ENCODE measurements at places on chromosomes 7 and 10.

DNA sequence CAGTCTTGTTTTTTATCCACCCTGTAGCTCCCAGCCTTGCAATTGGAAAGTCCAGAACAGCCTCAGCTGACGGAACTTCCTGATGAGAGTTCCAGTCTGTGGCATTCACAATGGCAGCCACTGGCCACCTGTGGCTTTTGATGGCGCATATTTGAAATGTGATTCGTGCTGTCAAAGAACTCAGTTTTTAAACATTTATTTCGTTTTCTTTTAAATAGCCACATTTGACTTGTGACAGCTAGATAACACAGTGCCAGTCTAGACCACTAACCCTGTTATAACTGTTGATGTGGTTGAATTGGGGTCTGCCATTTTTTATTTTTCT, 97.3 kb downstream of the INPP5A start:
- DNase-seq = no peak

GRCh38 chr10:75111365-75111906, at the start of gene SAMD8:
SAMD8 (plus strand) TSS chr10:75111656; CDS start chr10:75150529, 38,873 bp downstream.
- peak; percentile 99 for DNase-seq

DNA sequence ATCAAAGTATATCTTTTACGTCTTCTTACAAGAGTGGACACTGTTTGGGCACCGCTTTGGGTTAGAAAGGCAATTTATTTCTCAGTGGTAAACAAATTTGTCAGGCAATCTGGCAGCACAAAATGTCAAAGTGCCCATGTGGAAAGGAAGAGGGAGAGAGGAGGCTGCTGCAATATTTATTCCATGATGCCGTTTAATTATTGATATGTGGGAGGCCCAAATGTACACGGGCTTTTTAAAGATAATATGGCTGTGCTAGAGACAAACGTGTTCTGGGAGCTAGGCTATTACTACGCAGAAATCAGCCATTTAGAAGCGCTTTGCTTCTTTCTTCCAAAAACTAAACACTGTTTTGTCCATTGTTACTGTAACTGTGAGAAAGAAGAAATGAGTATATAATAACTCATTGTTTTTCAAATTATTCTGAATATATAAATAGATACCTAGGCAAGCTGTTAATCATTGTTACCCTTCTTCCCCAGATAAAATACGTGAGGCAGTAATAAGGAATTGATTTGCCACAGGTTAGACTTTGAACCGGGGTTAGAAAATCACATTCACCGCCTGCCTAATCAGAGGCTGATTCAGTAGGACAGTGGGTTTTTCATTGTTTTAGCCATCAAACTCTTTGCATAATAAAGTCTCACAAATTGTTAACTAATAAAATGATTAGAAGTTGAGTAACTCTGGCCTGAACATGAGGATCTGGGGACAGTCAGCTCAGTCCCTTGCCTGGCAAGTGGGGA, 116.5 kb upstream of the FRMD4A start:
- DNase-seq = no peak

DNA sequence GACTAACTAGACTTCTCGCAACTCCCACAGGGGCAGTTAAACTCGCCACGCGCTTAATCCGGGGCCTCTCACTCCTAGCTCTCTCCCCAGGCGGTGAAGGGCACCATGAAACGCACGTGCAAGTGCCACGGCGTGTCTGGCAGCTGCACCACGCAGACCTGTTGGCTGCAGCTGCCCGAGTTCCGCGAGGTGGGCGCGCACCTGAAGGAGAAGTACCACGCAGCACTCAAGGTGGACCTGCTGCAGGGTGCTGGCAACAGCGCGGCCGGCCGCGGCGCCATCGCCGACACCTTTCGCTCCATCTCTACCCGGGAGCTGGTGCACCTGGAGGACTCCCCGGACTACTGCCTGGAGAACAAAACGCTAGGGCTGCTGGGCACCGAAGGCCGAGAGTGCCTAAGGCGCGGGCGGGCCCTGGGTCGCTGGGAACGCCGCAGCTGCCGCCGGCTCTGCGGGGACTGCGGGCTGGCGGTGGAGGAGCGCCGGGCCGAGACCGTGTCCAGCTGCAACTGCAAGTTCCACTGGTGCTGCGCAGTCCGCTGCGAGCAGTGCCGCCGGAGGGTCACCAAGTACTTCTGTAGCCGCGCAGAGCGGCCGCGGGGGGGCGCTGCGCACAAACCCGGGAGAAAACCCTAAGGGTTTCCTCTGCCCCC, 19.5 kb downstream of the WNT8B start:
- DNase-seq = peak; percentile 88

DNA sequence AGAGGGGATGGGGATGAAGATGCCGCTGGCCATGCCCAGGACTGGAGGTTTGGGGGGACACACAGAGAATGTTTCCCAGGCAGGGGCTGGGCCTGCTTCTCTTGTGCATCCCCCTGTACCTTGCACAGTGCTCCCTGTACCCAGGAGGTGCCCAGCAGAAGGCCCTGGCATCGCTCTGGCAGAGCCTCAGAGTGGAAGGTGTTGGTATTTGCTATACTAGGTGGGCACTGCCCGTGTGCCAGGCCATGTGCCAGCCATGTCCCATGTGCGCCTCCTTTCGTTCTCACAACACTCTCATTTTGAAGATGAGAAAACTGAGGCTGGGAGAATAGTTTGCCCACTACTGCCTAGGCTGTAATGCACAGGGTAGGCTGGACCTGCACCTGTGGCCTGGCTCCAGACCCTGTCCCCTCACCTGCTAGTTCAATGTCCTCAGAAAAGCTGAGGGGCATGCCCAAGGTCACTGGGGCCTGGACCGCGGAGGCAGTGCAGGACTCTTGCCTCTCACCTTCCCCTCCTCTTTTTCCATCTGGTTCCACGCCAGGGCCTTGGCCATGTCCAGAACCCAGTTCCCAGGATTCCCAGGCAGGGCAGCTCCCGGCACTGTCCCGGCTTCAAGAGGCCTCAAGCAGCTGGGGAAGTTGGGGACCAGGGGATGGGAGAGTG, 64.7 kb downstream of the GOLGA7B start:
- DNase-seq = no peak

GRCh38 chr7:139861803-139862202, 32.7 kb downstream of the TBXAS1 start:
- DNase-seq = no peak

GRCh38 chr10:118107040-118107439, 60.3 kb upstream of the RAB11FIP2 start:
- DNase-seq = no peak

DNA sequence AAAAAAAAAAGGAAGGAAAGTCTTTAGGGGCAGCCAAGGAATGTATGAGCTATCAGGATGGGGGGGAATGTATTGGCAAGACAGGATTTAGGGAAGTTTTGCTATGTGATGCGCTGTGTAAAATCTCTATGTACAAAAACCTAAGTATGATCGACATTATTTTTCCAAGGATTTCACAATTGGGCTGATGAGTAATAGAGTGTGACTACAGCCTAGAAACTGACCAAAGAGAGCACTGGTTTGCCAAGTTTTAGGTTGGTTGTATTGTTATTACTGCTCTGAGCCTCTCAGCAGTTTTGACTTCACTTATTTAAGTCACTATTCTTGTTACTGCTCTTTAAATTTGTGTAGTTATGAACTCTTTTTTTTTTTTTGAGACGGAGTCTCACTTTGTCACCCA, 107.3 kb downstream of the NRCAM start:
- DNase-seq = no peak

DNA sequence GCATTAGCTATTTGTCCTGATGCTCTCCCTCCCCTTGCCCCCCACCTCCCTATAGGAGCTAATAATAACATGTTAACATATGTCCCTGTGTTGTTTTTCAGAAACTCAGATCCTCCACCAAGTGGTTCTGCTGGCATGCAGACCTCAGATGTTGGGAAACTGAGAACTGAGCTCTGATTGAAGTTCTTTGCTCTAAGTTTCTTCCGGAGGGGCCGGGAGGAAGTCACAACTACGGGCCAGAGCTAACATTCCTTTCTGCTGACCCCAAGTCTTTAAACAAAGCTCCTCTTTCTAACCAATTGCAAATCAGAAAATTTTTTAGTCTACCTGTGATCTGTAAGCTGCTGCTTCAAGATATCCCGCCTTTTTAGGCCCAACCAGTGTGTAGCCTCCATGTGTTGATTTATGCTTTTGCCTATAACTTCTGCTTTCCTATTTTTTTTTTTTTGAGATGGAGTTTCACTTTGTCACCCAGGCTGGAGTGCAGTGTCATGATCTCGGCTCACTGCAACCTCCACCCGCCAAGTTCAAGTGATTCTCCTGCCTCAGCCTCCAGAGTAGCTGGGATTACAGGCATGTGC, 66.6 kb downstream of the LYZL1 start:
- no peak for DNase-seq

- peak; percentile 7 for DNase-seq
Measured at GRCh38 chr10:70126700-70127395, 5.8 kb downstream of the AIFM2 start.

GRCh38 chr10:109343293-109343692, 580.0 kb downstream of the XPNPEP1 start:
- DNase-seq = no peak

DNA sequence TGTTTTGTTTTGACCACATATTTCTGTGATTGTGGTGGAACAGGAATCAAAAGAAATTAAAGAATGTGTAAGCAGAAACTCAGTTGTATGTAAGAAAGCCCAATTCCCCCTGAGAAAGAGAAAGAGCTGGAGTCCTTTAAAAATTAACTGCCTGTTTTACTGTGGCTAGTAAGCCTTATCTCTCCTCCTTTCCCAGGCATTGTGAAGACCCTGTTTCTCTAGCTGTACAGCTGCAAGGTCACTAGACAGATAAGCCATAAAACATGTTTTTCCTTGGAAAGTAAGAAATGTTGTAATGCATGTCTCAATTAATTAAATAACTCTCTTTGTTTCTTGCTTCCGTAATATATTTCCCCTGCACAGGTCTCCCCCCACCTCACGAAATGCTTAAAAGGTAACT, 53.5 kb downstream of the OR13A1 start:
- no peak for DNase-seq

DNA sequence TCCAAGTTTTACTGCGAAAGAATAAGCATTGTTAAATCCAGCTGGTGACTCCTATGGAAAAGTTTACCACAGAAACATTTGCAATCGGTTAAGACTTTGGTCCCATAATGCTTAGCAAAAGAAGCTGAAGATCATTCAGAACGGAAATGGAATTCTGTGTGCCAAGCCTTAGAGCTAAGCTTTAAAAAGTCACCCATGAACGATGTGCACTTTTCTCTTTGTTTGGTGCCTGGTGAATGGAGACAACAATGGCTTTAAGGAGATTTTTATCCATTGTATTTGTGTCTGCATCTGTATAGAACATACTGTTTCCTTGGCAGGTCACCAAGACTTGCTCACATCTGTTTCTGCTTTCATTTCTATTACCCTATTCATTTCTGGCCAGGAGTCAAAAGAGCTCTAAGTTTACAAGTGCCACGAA, 26.3 kb upstream of the COL1A2 start:
- no peak for DNase-seq

DNA sequence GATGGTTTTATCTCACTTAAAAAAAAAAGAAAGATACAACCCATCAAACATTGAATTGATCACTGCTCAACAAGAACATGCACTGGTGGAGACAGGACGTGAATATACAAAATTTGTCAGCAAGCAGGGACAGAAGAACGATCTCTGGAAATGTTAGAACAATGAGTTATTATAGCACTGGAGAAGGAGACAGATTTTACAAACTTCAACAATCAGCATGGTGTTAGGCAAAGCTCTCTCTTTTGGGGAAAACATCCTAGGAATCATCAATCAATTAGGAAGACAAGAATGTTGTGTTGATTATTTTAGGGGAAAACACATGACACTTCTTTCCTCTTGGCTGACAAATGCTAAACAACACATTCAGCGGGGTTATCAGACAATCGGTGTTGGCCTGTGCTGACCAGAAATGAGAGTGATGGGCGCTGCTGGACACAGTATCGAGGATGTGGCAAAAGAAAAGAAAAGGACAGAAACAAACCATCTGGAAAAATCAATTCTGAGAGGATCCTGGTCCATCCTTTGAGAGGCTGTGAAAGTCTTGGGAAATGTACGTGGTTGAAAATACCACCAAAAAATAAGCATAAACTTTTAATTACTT, 103.9 kb downstream of the RAPGEF5 start:
- DNase-seq = no peak

DNA sequence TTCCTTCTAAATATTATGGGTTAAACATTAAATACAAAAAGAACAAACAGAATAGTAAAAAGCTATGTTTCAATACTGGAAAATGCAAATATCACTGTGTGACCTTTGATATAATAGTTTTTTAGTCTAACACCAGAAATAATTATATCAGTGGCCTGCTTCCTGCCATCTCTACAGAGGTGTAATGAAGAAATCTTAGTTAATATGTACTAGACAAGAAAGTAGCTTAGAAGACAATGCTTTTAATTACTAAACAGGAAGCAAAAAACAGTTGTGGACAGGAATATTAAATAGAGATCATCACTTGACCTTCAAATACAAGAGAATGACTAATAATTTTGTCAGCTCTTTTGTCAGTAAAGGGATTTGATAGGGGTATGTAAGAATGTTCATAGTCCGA, 47.4 kb upstream of the LRRN3 start:
- DNase-seq = no peak

- no peak for DNase-seq
Measured at GRCh38 chr10:57338823-57339558, 928.7 kb downstream of the IPMK start.

- no peak for DNase-seq
Measured at GRCh38 chr7:112172870-112173567, 33.2 kb downstream of the DOCK4 start.

DNA sequence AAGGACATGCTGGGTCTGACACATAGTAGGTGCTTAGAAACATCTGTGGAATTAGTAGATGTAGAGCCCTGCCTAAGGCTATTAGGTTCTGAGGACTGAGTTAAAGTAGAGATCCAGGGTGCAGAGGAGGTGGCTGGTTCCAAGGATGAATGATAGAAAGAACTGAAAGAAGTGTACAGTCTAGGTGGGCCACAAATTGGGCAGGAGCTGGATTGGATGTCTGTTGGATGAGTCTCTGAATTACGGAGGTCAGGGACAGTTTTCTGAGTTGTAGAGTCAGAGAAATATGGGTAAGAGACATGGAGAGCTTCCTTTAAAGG, 2.0 kb upstream of the SAMD8 start:
- no peak for DNase-seq

DNA sequence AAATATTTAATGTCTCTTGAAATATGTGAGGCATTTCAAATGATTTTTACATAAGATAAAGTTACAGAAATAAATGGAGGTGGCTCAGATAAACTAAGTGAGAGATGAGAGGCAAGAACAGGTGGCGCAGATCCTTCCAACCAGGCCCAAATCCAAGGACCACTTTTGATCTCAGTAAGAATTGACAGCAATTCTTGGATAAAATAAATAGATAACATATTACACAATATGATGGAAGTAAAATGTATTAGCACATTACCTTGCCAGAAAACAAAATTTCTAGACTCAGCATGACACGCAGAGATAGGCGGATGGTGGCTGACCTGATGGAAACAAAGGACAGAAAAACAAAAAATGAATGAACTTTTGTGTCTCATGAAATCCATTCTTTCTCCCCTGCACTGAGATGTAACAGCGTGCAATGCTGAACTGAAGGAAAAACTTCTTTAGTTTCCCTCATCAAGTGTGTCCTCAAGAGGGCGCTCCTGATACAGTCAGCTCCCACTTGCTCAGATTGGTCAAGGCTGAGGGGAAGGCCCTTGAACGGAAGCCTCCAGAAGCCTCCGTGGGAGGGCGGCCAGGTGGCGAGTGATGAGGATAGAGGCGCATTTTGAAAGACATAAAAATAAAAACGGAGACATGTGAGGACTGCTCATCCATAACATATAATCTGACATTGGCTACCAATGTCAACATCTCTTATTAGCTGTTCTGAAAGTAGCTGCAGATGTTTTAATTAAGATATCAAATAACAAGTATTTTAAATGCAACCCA, 62.8 kb upstream of the GSDME start:
- peak; percentile 84 for DNase-seq

GRCh38 chr7:149685455-149685854, 87.9 kb downstream of the ZNF467 start:
- no peak for DNase-seq
